ENCODE measurements at places on chromosomes 6 and 20.

- no peak for DNase-seq
Measured at GRCh38 chr6:130269969-130270635, 47.4 kb upstream of the SAMD3 start.

- no peak for DNase-seq
Measured at GRCh38 chr20:63115651-63116411, 100.1 kb downstream of the YTHDF1 start.

- DNase-seq, result no peak
Measured at GRCh38 chr20:37315021-37315451, 25.6 kb downstream of the MANBAL start.

DNA sequence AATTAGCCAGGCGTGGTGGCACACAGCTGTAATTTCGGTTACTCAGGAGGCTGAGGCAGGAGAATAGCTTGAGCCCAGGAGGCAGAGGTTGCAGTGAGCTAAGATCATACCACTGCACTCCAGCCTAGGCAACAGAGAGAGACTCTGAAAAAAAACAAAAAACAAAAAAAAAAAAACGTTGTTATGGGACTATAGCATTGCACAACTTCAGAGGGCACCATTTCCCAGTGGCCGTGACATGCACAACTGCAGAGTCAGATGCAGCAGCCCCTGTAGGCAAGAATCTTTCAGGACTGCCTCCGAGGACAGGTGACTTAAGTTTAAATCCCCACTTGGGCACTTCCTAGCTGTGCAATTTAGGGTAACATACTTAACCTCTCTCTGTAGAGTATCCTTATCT is 64.0 kb downstream of the ZNF217 start:
- DNase-seq, result no peak

- DNase-seq, result no peak
Measured at GRCh38 chr6:125262016-125263013, 39.5 kb downstream of the HDDC2 start.

GRCh38 chr6:46521464-46521971 is 30.3 kb upstream of the RCAN2 start:
- no peak for DNase-seq

DNA sequence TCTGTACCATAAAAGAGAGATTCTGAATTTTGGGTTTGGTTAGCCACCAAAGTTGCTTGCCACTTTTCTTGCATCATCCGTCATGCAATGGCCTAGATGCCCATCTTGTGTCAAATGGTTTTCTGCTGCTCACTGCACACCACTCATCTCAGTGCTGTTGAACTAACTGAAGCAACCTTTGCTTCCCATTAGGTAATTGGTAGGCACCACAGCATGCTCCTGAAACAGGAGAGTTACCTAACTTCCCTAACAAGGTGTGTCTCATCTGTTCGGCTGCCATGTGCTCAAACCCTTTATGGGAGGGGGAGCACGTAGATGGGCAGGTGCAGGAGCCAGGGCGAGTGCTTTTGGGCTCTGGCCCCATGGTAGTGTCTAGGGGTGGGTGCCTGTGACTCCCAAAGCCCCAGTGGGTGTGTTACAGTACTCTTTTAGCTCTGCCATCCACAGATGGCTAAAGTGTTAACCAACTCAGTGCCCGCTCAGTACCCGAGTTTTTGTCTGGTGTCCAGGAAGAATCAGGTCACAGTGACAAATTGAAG is 147.4 kb upstream of the SPACA1 start:
- DNase-seq, result no peak

DNA sequence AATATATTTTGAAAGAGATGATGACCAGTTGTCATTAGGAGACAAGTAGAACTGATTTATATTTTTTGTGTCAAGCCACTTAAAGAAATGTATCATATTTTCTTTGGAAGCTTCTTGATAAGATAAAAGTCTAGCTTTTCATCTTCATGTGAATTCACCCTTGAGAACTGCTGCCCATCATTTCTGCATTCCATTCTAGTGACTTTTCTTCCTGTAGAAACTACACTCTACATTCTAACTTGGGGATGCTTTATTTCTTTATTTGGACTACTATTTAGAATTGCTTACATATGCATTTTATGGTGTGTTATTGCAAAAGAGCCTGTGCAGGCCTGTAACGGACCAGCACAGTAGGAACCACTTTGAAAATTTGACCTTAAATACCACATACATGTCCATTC is 335.0 kb upstream of the KCNQ5 start:
- no peak for DNase-seq

GRCh38 chr6:55049866-55050265 is 124.4 kb upstream of the HCRTR2 start:
- DNase-seq, result no peak

GRCh38 chr6:109059153-109059552 is 35.5 kb downstream of the SESN1 start:
- DNase-seq, result no peak

DNA sequence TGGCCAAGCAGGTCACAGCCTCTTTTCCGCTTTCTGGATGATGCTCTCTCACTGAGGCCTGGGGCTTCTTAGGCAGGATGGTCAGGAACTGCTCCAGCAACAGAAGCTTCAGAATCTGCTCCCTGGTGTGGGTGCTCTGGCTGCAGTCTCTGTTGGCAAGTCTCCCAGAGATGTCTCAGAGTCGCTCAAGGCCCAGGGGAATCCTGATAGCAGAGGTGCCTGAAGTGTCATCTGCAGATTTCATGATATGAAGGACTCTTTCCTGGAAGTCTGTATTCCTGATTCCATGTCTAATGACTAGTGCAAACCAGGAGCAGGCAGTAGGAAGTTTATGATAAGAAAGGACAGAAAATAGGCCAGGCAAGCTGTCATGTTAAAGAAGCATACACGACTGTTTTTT is 20.3 kb downstream of the ZSCAN31 start:
- DNase-seq, result no peak

DNA sequence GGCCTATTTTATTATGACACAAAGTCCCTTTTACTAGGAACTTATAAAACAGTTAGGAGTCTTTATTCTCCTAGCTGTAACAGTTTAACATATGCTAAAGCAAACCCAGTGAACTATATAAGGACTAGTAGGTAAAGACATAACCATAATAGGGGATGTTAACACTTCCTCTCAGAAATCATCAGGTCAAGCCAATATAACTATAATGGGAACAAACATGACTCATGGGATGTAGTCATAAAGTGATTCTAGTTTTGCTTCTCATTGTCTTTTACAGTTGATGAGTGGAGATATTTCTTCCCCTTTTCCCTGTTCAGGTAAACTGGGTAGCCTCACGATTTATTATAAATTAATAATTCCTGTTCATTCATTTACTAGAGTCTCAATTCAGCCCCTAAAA is 9.7 kb downstream of the PTCHD4 start:
- DNase-seq, result no peak

DNA sequence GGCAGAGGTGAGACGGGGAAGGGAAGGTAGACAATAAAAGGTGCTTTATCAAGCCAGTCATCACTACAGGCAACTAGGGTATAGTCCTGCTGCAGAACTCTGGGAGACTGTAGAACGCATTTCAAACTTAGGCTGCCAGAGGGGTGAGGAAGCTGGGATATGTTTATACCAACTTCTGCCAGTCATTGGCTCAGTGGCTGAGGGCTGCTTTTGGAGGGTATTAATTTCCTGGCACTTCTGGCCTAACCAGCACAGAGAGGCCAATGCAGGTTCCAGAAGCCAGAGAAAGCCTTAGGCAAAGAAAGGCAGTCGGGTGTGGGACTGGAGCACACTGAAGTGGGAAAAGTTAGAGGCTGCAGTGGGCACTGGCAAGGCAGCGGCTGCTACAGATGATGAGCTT is 3.9 kb upstream of the CPNE5 start:
- DNase-seq, result no peak

- DNase-seq, result no peak
Measured at GRCh38 chr6:84905823-84906222, 141.4 kb upstream of the TBX18 start.

Measured in stimulated activated CD8-positive, alpha-beta memory T cell treated with anti-CD3 and anti-CD28 coated beads, Interleukin-12 subunit alpha, Interleukin-12 subunit beta, amount 100 ng/mL, for 4 hours (primary cell).